ENCODE measurements at places on chromosomes 2 and 18. TPM values are rescaled to one million over a fixed set of nuclear protein-coding genes. Genes with fewer than 3 reads are reported as not detected.

DNA sequence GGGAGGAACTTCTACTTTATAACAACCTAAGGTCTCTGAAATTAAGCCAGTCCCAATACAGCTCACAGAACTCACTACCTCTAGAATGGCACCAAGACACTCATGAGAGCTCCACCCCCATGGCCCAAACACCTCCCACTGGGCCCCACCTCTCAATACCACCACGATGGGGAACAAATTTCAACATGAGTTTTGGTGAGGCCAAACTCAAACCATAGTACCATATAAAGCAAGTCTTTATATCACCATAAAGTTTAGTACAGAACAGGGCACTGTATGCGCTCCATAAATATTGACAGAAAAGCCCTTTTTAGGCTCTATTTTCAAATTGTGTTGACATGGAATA, 3.3 kb downstream of the AFG3L2 start:
- DNase-seq = no peak
- H3K4me1 ChIP-seq = peaks cover 38% of the 10 kb centered on the region
- H3K27me3 ChIP-seq = no peaks in the 10 kb centered on the region
- peaks cover 4% of the 10 kb centered on the region for H3K36me3 ChIP-seq
- no peak overlapping the region for H3K4me3 ChIP-seq

DNA sequence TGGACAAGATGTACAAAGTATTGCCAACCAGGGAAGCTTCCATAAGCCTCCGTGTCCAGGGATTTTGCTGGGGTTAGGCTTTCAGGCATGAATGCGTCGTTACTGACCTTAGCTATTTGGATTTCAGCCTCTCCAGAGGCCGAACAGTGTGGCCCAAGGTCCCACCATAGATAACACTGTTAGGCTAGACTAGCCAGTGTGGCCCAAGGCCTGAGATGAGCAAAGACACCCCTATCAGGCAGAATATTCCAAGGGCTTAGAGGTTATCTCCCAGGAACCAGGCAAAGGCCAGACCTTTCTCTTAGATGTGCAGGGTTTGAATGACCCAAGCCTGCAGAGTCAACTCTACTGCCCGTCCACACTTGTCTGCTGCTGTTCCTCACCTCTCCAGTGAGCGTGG, 131.7 kb upstream of the NDUFV2 start:
- H3K27ac ChIP-seq = no peak overlapping the region
- H3K4me3 ChIP-seq = no peak overlapping the region
- peaks cover 13% of the 10 kb centered on the region for H3K4me1 ChIP-seq
- DNase-seq = no peak
- peaks cover 11% of the 10 kb centered on the region for H3K27me3 ChIP-seq

GRCh38 chr2:191001032-191001431, 12.9 kb downstream of the STAT1 start:
- DNase-seq = no peak
- H3K36me3 ChIP-seq = peaks cover 35% of the 10 kb centered on the region
- H3K27me3 ChIP-seq = no peaks in the 10 kb centered on the region

DNA sequence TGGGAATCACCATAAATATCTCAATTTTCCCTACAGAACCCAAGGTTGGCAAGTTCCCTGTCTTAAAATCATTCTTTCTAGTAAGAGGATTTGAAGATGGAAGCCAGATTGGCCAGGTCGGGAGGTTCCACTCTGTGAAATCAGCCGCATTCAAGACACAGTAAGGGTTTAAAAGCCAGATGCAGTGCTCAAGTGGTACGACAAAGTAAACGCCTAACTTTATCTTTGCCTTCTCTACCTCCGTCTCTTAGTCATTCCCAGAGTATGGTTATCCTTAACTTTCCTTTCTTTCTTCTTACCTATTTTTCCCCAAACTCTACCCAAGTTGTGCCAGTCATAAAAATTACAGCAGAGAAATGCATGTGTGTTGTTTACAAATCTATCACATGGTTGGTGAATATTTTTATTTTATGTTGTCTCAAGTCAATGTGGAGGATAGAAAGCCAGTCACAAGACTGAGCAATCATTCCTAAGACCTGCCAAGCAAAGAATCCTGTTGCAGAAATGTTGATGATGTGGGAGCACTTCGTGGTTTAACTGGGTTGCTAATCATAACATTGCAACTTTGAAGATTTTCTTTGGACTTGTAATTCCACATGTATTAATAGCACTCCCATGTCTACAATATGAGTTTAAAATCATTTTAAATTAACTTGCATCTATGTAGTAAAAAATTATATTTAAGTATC, 62.6 kb downstream of the SLC40A1 start:
- H3K27me3 ChIP-seq = no peaks in the 10 kb centered on the region
- no peak for DNase-seq
- no peaks in the 10 kb centered on the region for H3K36me3 ChIP-seq
- H3K4me1 ChIP-seq = peaks cover 17% of the 10 kb centered on the region
- H3K27ac ChIP-seq = no peak overlapping the region

DNA sequence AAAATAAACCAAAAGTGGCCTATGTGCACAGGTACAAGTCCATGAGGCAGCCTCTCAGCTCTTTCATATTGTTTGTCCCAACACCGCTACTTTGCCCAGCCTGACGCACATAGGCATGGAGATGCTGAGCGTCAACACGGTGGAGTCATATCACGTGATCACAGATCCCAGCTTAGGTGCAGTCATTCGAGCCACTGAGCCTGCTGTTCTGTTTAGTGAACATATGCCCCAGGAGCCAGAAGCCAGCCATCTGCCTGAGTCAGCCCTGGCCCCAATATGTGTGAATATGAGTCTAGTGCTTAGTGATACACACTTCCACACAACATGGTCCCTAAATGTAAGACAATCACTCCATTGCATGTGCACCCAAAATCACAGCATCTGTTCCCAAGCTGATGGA, 88.2 kb upstream of the LCLAT1 start:
- H3K36me3 ChIP-seq = no peaks in the 10 kb centered on the region
- no peak for DNase-seq
- H3K27me3 ChIP-seq = peaks cover 2% of the 10 kb centered on the region
- no peak overlapping the region for H3K27ac ChIP-seq
- no peaks in the 10 kb centered on the region for H3K4me1 ChIP-seq

GRCh38 chr2:9782197-9782719, 61.0 kb upstream of the TAF1B start:
- H3K27me3 ChIP-seq = peaks cover 5% of the 10 kb centered on the region
- H3K4me3 ChIP-seq = no peak overlapping the region
- DNase-seq = no peak
- no peak overlapping the region for H3K27ac ChIP-seq
- no peaks in the 10 kb centered on the region for H3K36me3 ChIP-seq

DNA sequence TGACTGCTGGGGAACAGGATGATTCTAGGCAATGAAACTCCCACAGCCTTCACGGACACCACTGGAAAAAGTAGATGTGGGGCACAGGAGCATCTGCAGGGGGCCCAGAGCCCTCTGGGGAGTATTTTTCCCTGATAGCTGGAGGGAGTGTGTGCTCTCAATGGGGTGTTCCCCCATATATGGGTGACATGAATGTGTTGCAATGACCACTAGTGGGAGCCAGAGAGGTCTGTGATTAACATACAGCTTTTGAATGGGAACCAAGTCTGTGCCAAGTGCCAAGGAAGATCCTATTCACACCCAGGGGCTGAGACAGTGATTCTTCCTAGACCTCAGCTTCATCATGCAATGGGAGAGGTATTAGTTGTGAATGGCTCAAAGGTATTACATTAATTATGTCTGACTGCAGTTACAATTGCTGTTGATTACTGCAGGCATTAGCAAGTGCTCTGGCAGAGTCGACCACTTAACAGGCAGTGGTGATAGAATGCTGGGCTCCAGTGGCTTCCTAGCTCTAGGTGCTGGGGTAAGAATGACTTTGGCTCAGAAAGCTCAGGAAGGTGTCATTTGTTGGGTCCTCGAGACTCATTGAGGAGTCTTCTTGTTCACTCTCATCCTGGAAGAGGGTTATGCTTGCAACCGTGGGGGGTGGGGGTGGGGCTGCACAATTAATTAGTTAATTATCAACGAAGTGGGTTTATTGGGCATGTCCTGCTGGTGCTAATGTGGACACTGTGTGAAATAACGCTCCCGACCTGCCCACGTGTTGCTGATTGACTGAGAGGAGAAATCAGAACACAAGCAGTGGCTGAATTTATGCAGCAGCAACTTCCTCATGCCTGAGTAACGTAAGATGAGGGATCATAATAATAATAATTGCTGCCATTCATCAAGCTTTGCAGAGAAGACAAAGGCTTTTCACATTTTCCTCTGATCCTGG, 194.1 kb downstream of the CLIP4 start:
- no peak overlapping the region for H3K4me3 ChIP-seq
- no peaks in the 10 kb centered on the region for H3K36me3 ChIP-seq
- H3K27me3 ChIP-seq = no peaks in the 10 kb centered on the region

GRCh38 chr2:241620419-241620769, 16.6 kb downstream of the THAP4 start:
- H3K4me1 ChIP-seq = peaks cover 12% of the 10 kb centered on the region
- peaks cover 17% of the 10 kb centered on the region for H3K36me3 ChIP-seq
- no peak overlapping the region for H3K27ac ChIP-seq
- DNase-seq = no peak
- H3K4me3 ChIP-seq = no peak overlapping the region

DNA sequence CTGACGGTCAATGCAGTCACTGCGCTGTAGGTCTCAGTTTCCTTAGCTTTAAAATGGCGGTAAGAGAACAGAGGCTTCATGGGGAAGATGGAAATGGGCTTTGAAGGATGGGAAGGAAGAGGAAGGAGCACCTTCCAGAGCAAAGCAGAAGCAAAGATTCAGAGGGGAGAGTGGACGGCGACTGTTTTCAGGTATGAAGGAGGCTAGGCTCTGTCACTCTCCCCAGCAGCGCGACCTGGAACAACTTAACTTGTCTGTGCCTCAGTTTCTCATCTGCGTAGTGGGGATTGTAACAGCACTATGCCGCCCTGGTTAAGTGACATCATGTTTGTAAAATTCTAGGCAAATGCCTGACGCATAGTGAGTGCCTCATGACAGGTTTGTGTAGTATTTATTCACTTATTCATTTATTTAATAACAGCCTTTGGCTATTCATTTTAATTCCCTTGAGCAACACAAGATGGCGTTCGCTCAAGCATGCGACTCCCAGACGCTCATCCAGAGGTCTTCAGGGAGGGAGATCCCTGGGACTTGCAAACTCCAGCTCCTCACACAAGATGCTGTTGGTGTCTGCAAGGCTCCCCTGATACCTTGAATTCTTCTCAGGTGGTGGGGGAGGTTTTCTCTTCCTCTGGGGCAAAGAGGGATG, 336.3 kb downstream of the DYSF start:
- no peak overlapping the region for H3K4me3 ChIP-seq
- no peak for DNase-seq
- H3K36me3 ChIP-seq = no peaks in the 10 kb centered on the region
- peaks cover 30% of the 10 kb centered on the region for H3K27me3 ChIP-seq
- H3K4me1 ChIP-seq = peaks cover 17% of the 10 kb centered on the region

DNA sequence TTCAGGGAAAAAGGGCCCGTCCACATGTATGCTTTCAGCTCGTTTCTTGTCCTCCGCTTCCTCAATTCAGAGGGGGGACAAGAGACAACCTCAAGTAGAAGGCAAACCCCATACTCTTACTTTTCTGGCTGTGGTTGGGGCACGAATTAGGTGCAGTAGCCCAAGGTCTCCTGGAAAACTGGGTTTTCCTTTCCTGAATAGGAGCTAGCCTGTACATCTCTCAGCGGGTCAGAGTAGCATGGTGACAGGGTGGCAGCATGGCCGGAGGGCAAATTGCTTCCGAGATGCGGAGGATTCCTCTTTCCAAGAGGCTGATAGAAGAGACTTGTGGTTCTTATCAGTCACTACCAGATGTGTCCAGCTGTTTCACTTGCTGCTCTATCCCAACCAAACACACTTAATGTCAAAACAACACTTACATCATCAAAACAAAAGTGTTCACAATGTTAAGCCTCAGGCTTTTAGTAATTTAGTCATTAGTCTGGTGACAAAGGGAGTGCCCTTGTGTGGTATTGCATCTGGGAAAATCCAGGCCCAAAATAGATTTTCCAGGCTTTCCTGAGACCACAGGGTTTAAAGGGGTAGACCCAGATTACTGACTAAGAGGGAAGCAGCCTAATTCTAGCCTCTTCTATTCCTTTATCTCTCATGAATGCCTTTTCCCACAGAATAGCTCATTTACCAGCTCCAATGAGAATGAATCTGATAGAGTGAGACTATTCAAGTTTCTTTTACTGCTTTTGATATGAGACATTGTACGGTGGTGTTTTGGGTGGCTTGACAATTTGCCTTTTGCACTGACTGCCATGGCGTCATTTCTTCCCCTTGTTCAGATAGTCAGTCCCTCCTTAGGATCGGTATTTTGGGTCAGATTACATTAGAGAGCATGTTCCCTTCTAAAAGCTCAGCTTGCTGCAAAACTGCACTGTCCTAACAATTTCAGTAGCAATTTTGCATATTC, 162.0 kb downstream of the LTBP1 start:
- no peak overlapping the region for H3K27ac ChIP-seq
- no peak overlapping the region for H3K4me3 ChIP-seq
- no peaks in the 10 kb centered on the region for H3K36me3 ChIP-seq
- no peak for DNase-seq

GRCh38 chr2:73503992-73504570, 118.4 kb downstream of the ALMS1 start:
- H3K27me3 ChIP-seq = no peaks in the 10 kb centered on the region
- no peaks in the 10 kb centered on the region for H3K4me1 ChIP-seq
- no peak overlapping the region for H3K4me3 ChIP-seq
- no peak overlapping the region for H3K27ac ChIP-seq
- H3K36me3 ChIP-seq = no peaks in the 10 kb centered on the region

- H3K36me3 ChIP-seq = no peaks in the 10 kb centered on the region
- no peak overlapping the region for H3K27ac ChIP-seq
- no peak for DNase-seq
- H3K4me1 ChIP-seq = peaks cover 2% of the 10 kb centered on the region
These were observed 10.5 kb upstream of the FAM124B start for GRCh38 chr2:224412141-224413015.

Gene KLHL29
- total RNA-seq = not detected

Gene MAPRE3
- total RNA-seq = 0.31 TPM

Gene QPCT
- total RNA-seq = not detected

Gene TUBB8B
- 0.98 TPM for total RNA-seq

Gene TUBA3D
- not detected for total RNA-seq

Gene CDH7
- total RNA-seq = not detected

Gene LONRF2
- not detected for total RNA-seq

Gene TP53I3
- 44.1 TPM for total RNA-seq
